Suppressor macrophage treated with lipopolysaccharide for 4 hours (primary cell): ENCODE measurements at places on chromosomes 7 and 10.

GRCh38 chr7:37493810-37494209 lies 45.1 kb upstream of the ELMO1 start:
- no peak for DNase-seq

- no peak for DNase-seq
These were observed 7.2 kb downstream of the TNPO3 start for GRCh38 chr7:129047761-129048160.

DNA sequence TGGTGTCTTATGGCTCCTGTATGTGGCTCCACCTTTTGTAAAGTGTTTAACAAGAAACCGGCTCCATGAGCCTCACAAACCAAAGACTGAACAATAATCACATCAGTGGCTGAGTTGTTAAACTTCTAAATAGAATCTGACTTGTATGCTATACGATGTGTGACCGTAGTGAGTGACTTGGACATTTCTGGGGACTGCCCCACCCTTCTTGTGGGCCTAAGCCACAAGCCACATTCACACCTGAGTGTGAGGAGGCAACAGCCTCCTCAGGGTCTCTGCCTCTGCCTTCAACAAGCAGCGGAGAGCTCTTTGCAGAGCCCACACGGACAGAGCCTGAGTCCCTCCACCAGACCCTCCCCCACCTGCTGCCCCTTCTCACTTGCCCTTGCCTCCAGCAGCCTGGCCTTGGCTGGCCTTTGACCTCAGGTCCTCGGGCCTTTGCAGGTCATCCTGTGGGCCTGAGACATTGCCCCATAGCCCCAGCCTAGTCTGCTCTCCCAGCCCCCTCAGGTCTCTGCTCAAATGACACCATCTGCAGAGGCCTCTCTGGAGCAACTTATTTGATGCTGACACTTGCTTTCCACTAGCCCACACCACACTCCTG lies 156.8 kb upstream of the TNS3 start:
- no peak for DNase-seq

GRCh38 chr10:17712717-17713471 lies 39.1 kb upstream of the TMEM236 start:
- DNase-seq: no peak

GRCh38 chr7:123961771-123962170 lies 36.7 kb downstream of the SPAM1 start:
- peak; percentile 25 for DNase-seq
